Posterior cingulate gyrus (tissue), 11 donors: ENCODE measurements at places on chromosomes 7 and 10.
A peak's percentile ranks its signal among the peaks of the same experiment; 100 is the strongest.

DNA sequence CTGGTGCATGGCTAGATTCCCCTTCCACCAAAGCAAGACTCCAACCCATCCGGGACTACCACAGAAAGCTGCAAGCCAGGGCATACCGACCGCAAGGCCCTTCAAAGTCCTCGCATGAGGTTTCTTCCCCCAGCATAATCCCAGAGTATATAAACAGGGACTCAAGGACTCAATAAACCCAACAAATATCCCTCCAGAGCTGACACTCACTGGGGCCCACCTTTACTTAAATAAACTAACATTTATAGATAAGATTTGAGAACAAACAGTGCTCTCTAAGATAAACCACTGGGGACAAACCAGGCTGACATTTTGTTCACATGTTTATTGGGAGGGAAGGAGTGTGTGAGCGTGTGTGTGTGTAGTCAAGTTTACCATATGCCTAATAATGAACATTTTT is 138.2 kb downstream of the ADAM12 start:
- DNase-seq: no peak

DNA sequence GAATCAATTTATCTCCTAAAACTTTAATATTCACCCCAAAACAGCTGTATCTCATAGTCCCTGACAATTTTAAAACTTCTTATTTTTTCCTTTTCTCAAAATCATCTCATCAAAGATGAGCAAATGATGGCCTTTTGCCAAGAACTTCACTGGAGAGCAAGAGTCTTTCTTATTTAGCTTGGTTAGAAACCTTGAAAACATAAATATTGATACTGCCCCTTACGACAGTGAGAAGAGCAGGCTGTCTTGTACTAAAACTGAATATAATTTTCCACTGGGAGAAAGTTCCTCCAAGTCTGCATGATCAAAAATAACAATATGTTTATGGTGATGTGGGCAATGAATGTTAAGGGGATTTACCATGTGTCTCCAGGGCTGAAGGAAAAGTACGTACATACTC is 109.0 kb downstream of the COL28A1 start:
- no peak for DNase-seq

DNA sequence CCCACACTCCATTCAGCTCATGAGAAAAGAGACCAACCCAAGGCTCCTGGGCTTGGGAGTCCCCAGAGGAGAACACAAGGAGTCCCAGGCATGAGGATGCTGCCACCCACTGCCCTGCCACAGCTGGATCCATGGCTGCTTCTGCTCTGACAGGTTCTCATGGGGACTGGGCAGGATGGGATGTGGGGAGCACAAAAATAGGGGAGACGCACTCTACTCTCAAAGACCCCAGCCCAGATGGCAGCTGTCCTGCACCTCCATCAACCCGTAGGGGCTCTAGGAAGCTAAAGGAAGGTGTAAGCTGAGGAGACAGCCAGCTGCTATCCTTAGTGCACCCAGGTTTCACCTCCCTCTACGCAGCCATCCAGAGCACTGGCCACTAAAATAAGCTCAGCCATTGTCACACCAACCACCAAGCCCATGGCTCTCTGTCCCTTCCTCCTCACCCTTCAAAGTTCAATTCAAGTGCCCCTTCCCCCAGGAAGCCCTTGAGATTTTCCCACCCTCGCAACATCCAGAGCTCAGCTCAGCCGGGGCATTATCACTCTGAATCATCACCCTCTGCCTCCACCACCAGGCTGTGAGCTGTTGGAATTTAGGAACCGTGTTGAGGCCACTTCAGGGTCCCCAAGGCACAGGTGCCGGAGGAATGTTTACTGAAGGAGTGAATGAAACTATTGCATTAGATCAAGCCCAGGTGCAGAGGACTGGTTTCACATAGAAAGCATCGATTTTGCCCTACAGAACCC is 142.1 kb downstream of the GRID1 start:
- no peak for DNase-seq

- DNase-seq: no peak
Measured at GRCh38 chr10:11341283-11341960, 270.0 kb downstream of the USP6NL start.

- no peak for DNase-seq
Measured at GRCh38 chr10:44470784-44471183, 85.9 kb upstream of the CXCL12 start.

DNA sequence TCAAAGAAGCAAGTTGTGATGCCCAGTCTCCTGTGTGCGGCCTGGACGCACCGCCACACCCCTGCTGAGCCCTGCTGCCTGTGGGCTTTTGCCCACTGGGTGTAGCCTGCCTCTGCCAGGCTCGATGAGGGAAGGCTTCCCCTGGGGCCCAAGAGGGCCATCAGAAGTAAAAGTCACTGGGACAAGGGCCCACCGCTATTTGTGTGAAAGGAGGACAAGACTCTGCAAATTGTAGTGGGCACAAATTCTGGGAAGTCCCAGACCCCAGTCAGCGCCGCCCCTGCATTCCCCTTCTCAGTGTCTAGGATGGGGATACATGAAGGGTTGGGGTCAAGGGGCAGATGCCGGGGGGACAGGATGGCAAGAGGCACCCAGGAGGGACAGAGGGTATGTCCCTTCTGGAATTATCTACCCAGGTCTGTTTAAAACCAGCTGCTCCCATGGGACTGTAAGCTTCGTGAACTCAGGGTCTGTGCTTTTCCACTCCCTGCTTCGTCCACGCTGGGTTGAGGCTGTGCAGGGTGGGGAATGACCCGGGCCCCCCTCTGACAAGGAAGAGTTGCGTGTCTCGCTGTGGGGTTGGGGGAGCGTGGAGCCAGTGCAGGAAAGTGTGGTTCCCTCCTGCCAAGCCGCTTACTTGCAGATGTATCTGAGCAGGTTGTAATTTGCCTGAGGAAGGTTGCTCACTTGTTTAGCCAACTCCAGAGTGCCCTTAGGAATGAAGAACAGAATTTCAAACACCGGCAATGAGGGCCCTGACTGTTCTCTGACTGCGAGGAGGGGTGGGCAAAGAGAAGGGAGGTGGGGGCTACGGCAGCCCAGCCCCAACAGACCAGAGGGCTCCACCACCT is 147.2 kb downstream of the MAPK8 start:
- DNase-seq: no peak

DNA sequence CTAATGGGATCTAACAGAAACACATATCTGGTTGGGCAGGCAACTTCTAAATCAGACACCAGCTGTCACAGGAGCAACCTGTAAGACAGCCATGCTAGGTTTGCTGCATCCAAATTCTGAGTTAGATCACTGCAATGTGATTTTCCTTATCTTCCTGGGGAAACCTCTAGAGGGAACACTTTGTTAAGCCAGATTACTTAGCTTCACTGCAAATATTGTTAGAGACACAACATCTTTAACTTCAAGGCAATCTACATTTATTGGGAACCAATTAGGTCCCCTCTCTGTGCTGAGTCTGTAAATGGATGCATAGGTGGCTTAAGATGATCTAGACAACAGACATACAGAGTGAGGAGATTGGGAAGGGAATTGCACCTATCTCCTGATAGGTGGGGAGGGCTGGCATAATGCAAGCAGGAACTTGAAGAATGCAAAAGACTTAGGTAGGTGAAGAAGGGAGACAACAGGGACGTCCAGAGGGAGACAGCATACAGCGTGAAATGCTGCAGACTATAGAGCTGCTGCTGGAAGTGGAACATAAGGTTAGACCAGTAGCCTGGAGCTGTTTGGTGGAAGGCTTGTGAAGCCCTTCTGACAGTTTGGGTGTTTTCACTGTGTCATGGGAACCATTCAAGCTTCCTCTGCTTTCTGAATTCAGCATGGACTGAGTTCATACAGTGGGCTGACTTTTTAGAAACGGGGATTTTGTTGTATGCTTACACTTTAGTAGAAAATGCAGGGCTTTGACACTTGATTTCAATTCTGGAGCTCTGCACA is 109.8 kb upstream of the ELMO1 start:
- DNase-seq: no peak

- DNase-seq: peak; percentile 93
Measured at GRCh38 chr10:127919418-127920271, 12.7 kb downstream of the PTPRE start.

DNA sequence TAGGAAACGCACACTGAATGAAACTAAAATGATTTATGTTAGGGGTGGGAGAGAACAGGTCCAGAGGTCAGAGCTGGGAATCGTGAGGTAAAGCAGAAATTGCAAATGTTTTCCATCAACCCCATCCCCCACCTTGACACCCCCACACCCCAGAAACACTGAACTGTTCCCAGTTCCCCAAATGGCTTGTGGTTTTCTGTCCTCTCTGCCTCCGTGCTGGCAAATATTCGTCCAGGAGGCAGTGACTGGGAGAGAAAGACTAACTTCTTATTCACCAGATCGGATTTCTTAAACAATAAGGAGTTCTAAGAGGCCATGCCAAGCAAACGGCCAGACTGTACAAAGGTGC is 730 bp upstream of the RASSF4 start:
- no peak for DNase-seq

GRCh38 chr7:127653396-127653795 is 1.4 kb downstream of the SND1 start:
- no peak for DNase-seq

GRCh38 chr7:24877790-24878311 is 102.1 kb downstream of the OSBPL3 start:
- DNase-seq: peak; percentile 23

- no peak for DNase-seq
Measured at GRCh38 chr10:672992-673391, 16.5 kb downstream of the DIP2C start.

GRCh38 chr7:48170506-48170905 is 752 bp upstream of the ABCA13 start:
- no peak for DNase-seq

DNA sequence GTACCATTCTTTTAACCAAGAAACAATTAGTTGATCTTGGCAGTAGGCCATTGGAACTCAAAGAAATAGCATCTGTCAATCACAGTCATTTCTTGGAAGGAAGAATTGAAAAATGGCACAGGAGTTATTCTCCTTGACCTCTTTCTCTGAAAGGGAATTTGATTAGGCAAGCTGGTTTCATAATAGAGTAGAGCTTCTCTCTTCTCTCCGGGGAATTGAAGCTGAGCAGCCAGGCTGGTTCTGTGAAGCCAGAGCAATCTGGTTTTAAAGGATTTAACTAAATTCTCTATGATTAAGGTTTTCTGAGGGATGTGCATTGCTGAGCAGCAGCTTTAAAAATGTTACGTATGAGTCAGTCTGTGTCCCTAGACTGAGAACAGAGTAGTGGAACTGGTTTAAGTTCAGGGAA is 70.2 kb downstream of the AHCYL2 start:
- DNase-seq: no peak

GRCh38 chr10:26743091-26743490 is 45.6 kb downstream of the PDSS1 start:
- DNase-seq: no peak

- DNase-seq: no peak
Measured at GRCh38 chr7:36276428-36277248, 113.0 kb upstream of the ANLN start.

- no peak for DNase-seq
Measured at GRCh38 chr7:37408291-37409228, 40.1 kb downstream of the ELMO1 start.

DNA sequence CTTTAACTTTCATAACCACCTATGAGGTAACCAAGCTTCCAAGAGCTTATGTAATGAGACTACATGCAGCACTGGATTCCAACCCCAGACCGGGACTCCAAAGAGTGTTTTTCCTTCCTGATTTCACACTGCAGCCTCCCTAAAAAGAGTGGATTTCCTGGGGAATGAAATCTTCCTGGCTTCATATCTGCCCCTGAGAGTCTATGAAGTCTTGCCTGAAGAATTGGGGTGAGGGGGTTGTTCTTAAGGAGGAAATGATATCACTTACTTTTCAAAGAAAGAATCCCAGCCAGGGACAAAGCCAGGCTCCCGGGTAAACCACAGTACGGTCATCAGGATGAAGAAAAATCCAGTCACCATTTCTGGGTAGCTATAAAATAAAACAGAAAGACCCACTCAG is 29.7 kb downstream of the STMP1 start:
- DNase-seq: no peak

GRCh38 chr7:405489-406211 is 114.0 kb downstream of the PDGFA start:
- no peak for DNase-seq

GRCh38 chr7:44045226-44046014 is 918 bp downstream of the DBNL start:
- no peak for DNase-seq
